ENCODE measurements at places on chromosomes 1 and 21.

GRCh38 chr1:62746086-62746808, 37.7 kb upstream of the ATG4C start:
- DNase-seq: peak; percentile 45

- DNase-seq: peak; percentile 56
These were observed 37.1 kb upstream of the KANK4 start for GRCh38 chr1:62356257-62356835.

- peak; percentile 90 for DNase-seq
These were observed 4.8 kb upstream of the IL24 start for GRCh38 chr1:206892351-206892984.

GRCh38 chr1:225460021-225460736, 32.3 kb upstream of the LBR start:
- DNase-seq: no peak

DNA sequence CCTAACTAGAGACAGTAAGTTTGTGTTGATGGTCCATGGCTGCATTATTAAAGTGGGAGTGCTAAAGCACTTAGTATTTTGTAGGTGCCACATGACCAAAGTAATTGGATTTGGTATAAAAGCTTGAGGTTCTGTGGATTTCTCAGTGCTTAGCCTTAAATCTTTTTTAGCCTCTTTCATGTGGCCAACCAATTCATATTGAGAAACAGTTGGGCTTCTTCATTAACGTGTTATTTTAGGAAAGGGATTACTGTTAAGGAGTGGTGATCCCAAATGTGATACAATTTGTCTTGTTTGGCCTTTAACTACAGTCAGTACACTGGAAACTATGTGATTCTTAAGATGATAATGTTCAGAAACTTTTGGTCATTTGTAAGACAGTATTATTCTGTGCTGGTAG, 25.5 kb downstream of the MAN1A2 start:
- peak; percentile 15 for DNase-seq

- DNase-seq: peak; percentile 19
These were observed 708.4 kb downstream of the KCNT2 start for GRCh38 chr1:195899762-195900352.

GRCh38 chr1:46687921-46688509, 16.4 kb downstream of the TEX38 start:
- no peak for DNase-seq

DNA sequence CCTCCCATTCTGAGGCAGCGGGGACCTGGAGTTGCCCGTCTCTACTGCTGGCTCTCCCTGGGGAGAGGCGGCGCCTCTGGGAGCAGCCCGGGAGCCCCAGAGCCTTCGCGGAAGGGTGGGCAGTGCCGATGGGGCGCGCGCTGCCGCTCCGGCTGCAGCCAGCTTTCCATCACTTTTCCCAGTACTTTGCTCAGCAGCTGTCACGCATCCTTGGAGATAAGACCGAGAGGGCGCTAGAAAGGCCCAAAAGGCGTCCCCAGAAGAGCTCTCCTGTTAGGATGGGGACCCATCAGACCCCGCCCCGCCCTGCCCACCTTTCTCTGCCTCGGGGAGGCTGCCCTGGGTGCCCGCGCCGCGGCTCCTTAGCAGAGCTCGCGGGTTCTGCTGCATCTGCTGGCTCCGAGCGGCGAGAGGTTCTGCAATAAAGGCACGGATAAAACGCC, 534 bp downstream of the KCNH1 start:
- no peak for DNase-seq

DNA sequence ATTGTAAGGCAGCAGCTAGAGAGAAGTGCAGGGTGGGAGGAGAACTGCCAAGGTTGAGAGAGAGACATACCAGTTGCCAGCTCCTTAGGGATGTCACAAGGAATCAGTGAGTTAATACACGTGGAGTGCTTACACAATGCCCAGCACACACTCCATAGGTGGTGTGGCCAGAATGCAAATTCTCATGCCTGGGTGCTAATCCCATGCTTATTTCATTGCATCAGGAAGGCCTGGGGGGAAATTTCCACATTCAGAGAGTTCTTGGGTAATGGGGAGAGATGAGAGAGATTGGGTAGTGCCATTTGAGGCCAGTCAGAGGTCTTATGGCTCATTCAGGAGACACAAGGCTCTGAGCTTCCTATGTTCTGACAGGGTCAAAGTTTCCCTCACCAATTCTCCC, 38.7 kb downstream of the GJA5 start:
- DNase-seq: peak; percentile 12

- peak; percentile 30 for DNase-seq
These were observed 28.4 kb downstream of the ACP6 start for GRCh38 chr1:147641695-147642592.

GRCh38 chr1:3774276-3774945, 1.9 kb downstream of the SMIM1 start:
- no peak for DNase-seq

- DNase-seq: no peak
These were observed 40.0 kb upstream of the C1orf87 start for GRCh38 chr1:60113596-60113995.

DNA sequence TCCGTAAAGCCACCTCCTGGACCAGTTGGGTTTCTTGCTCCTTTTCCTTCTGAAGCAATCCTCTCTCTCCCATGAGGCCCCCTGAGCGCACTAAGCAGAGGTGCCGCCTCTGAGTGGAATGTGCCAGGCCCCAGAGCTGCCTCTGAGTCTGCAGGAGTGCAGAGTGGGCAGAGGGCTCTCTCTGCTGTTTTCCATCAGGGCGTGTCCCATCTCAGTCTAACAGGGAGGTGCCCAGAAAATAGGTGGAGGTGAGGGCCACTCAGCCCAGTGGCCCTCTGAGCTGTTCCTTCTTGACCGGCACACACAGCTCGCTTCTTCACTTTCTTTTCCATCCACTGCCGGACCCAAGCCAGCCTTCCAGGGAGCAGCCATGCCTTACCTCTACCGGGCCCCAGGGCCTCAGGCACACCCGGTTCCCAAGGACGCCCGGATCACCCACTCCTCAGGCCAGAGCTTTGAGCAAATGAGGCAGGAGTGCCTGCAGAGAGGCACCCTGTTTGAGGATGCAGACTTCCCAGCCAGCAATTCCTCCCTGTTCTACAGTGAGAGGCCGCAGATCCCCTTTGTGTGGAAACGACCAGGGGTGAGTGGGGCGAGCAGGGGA, at the start of gene CAPN9:
TSS of gene CAPN9 (plus strand) at position 262 of the 604 bp plus-strand sequence. CDS start at position 371, 109 bp downstream.
- DNase-seq: no peak

- no peak for DNase-seq
These were observed 40.0 kb upstream of the EPS15 start for GRCh38 chr1:51559064-51559500.

DNA sequence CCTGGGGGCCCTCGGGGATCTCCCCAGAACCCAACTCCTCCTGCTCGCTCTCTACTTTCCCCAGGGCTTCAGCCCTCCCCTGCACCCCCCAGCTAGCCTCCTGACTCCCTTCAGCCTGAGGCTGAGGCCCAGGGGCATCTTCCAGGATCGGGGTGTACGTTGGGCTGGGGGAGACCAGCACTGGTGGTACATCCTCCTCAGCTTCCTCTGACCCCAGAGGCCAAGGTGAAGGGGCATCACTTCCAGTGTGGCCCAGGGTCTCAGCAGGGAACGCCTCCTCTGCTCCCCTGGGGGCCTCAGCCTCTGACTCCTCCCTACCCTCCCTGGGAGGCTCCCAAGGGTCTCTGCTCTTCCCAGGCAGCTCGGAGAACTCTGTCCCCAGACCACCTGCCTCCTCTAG, 6.8 kb downstream of the NES start:
- no peak for DNase-seq

- DNase-seq: no peak
These were observed 55.7 kb upstream of the SYNC start for GRCh38 chr1:32758177-32758794.

- DNase-seq: peak; percentile 84
These were observed 364.6 kb upstream of the PROX1 start for GRCh38 chr1:213623064-213623581.

DNA sequence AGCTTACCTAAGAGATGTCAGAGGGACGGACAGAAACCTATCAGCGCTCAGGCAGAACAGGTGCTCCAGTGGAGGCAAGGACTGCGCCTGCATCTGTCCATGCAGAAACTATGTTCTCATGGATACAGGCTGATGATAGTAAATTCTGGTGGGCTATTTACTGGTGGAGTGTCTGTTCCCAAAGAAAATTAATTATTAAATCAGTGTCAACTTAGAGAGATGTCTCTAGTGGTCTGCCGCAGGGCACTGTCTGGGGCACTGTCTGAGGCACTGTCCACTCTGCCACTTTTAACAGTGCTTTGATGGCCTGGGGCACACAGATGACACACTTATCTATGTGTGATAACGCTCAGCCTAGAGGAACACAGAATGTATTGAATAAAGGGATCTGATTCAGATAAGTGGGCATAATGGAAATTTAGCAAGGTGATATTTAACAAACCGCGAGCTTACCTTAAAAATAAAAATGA, 148.1 kb downstream of the RGS7 start:
- no peak for DNase-seq

Measured in foreskin melanocyte (primary cell).